ENCODE measurements at places on chromosomes 11 and 22.

DNA sequence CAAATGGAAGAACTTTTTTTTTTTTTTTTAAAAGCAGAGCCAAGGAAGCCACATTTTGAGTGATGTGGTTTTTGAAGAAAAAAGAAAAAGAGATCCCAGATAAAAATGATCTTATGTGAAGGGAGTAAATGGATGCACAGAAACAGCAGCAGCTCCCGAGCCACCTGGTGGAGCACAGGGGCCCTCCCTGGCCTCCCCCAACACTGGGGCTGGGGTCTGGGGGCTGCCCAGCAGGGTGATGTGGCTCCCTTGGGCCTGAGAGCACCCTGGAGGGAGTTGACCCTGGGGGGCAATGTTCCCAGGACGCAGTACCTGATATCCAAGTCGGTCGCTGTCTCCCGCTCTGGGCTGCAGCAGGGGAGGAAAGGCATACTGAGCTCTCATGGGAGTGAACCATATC lies 26.5 kb upstream of the KCNJ11 start:
- DNase-seq: no peak

- no peak for DNase-seq
Observed at GRCh38 chr22:29994027-29994715, 86.1 kb upstream of the HORMAD2 start.

DNA sequence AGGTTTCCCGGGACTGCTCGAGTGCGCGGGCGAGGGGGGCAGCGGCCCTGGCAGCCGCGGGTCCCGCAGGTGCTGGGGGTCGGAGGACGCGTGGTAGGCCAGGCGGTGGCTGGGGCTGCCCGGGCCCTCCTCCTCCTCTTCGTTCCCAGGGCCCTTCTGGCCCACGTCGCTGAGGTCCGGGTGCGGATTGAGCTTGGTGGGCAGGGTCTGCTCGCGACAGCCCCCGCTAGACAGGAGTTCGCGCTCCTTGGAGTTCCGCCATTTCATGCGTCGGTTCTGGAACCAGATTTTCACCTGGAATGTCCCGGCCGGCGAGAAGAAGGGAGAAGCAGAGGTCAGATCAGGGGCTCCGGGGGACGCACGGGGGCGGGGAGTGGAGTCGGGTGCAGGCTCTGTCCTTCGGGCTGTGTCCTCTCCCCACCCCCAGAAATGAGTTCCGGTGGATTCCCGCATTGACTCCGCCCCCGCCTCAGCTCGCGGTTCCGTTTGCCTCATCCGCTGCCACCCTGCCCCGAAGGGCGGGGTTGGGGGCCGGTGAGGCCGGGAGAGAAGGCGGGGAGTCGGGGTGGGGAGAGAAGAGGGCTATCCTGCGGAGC lies 3.9 kb downstream of the DBX1 start:
- peak; percentile 37 for DNase-seq

DNA sequence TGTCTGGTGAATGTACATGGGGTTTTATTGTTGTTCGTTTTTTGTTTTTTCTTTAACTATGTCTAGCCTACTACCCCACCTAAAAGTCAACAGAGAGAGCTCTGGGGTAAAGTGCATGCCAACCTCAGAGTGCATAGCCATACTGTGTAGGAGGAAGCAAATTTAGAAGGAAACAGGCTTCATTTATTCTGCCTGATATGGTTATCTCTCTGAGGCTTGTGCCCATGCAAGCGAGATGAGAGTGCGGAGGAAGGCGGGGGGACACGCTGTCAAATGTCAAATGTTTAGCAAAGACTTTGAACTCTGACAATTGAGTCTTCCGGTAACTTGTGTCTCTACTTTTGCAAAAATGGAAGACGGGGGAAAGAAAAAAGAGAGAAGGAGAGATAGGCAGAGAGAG lies 295.5 kb downstream of the ETS1 start:
- DNase-seq: no peak

All from activated CD4-positive, alpha-beta T cell treated with anti-CD3 and anti-CD28 coated beads, Interleukin-2, amount 50 U/mL, for 24 hours (primary cell).